ENCODE measurements at places on chromosomes 7 and 10. TPM values are rescaled to one million over a fixed set of nuclear protein-coding genes. Genes with fewer than 3 reads are reported as not detected.

HOXA5 gene
- 1.5 TPM for total RNA-seq

CREB5 gene
- total RNA-seq = 6.3 TPM

KLLN gene
- total RNA-seq = 0.24 TPM

CYP26A1 gene
- 53.1 TPM for total RNA-seq

CAMK1D gene
- total RNA-seq = 10.3 TPM
